Heart right ventricle (tissue), 16 donors: ENCODE measurements at places on chromosomes 5 and 9. TPM values are rescaled to one million over a fixed set of nuclear protein-coding genes. Genes with fewer than 3 reads are reported as not detected.

TMEM215 gene
- polyA plus RNA-seq = not detected

SLIT3 gene
- 2.8 TPM for polyA plus RNA-seq

NEUROG1 gene
- not detected for polyA plus RNA-seq

KIAA0825 gene
- polyA plus RNA-seq = 0.37 TPM

LVRN gene
- polyA plus RNA-seq = 1.0 TPM

DNA sequence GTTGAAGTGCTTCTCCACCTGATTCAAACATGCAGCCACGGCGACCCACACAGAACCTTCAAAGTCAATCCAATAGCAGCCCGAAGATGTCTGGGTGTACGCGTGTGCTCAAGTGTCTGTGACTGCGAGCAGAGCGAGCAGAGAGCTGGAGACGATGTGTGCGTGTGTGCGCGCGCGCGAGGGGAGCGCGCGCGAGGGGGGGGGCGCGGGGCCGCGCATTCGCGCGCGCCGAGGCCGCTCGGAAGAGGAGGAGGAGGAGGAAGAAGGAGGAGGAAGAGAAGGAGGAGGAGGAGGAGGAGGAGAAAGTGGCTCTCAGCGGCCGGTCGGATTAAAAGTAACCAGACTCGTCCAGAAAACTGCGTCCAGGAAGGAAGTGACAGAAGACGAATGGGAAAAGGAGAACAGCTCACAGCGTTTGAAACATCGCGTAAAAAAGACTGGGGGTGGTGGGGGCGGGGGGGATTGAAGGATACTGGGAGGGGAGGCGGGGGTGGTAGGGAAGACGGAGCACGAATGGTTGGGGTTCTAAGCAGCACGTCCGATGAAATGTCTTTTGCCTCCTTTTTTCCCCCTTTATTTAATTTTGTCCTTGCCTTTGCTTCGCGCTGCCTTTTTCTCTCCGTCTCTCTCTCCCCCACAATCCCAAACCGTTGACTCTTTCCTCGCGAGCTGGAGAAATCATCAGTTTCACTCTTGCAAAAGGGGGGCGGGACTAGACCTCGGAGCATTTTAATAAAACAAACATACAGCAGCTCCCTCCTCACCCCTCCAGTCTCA, at the start of gene MEF2C:
TSS of gene MEF2C (minus strand) at position 126 of the 777 bp plus-strand sequence. CDS start 59,396 bp downstream, outside the sequence.
- peak within 1 kb of the TSS; percentile 87 for H3K27ac ChIP-seq
- peaks cover 26% of the 10 kb centered on the region for H3K4me1 ChIP-seq
- DNase-seq = peak; percentile 90
- no peaks in the 10 kb centered on the region for H3K36me3 ChIP-seq
- H3K27me3 ChIP-seq = no peaks in the 10 kb centered on the region

GRCh38 chr5:69493396-69494133, 975 bp downstream of the OCLN start:
- peaks cover 18% of the 10 kb centered on the region for H3K27me3 ChIP-seq
- DNase-seq = peak; percentile 7
- peak overlapping the region; percentile 60 for H3K4me3 ChIP-seq
- no peaks in the 10 kb centered on the region for H3K36me3 ChIP-seq

DNA sequence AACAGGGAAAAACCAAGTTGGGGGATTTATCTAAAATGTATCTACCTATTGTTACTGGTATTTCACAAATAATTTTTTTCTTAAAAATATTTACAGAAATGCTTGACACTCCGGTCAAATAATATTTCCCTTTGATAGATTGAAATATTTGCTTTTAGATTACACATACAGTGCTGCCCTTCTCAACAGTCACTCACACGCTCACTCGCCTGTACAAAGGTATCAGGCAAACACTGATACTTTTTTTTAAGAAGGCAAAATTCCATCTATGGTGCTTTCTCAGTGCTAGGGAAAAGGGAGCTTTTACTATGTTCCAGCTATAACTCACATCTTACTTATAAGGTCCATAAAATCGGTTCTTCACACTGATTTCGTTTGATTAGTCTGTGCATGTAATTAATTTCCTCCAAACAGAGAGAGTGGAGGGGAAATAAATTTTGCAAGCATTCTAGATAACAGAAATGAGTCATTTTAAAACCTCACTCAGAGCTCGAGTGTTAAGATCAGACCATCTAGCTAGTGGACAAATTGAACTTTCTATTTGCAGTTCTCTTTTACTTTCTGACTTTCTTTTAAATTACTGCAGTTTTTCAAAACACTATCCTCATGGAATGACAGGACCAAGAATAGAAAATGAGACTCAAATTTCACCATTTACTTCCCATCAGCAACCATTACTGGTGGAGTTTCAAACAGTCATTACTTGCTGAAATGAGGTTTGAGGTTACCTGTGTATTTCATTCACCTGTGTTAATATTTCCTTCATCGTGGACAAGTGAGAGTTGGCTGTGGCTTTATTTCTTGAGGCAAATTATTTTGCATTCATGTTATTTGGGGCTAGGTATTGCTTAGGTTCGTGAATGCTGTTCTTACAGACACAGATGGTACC, 273.2 kb downstream of the RAB3C start:
- no peak overlapping the region for H3K4me3 ChIP-seq
- no peak overlapping the region for H3K27ac ChIP-seq
- H3K36me3 ChIP-seq = no peaks in the 10 kb centered on the region
- DNase-seq = no peak
- H3K4me1 ChIP-seq = no peaks in the 10 kb centered on the region

DNA sequence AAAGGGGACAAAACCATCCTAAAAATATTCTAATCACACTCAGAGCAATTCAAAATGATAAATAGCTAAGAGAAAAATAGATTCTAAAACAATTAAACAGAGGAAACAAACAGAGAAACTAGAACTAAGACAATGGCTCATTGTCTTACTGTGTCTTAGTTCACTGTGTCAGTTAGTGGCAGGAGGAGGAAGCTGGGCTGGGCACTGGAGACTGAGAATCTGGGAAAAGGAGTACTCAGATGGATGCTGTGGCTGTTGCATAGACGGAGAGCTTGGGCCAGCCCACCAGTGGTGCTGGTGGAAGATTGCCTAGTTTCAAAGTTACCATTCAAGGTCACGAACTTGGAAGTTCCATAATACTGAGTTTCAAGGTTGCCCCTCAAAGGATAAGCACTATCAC, 94.7 kb upstream of the IFNK start:
- no peaks in the 10 kb centered on the region for H3K36me3 ChIP-seq
- no peak overlapping the region for H3K4me3 ChIP-seq
- DNase-seq = no peak
- peaks cover 6% of the 10 kb centered on the region for H3K4me1 ChIP-seq

DNA sequence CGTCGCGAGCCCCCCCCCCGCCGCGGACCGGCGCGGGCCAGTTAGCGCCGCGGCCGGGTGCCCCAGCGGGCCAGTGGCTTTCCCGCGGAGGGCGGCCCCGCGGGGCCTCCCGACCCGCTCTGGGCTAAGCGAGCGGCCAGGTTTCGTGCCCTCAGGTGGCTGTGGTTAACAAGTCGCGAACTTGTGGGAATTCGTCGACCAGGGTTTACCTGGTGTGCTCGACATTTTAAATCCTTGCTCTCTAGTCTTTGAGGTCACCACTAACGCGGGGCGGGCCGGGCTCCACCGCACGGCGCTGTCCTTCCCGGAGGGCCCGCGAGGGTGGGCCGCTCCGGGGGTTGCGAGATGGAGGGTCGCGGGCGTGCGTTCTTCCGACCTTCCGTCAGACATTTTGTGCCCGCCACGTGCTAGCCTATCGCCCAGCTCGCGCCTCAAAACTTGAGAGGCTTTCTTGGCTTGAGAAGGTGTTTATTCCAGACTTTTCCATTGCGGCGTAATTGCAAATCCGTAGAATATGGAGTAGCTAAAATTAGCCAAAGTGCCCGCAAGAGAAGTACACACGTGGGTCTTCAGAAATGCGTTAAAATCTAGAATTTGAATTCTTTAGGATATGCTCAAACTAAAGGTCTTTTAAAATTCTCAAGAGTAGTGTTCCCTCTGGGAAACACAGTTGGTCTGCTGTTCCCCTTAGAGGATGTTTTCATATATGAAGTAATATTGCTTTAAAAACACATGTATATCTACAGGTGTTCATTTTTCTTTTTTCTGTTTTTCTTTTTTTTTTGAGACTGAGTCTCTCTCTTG, 2.1 kb downstream of the ANP32B start:
- H3K4me1 ChIP-seq = peaks cover 51% of the 10 kb centered on the region
- no peaks in the 10 kb centered on the region for H3K36me3 ChIP-seq
- peak overlapping the region; percentile 98 for H3K27ac ChIP-seq
- no peak for DNase-seq
- H3K27me3 ChIP-seq = no peaks in the 10 kb centered on the region

GRCh38 chr9:14482856-14483255, 168.9 kb upstream of the NFIB start:
- H3K27me3 ChIP-seq = no peaks in the 10 kb centered on the region
- H3K4me1 ChIP-seq = no peaks in the 10 kb centered on the region
- no peak for DNase-seq
- H3K36me3 ChIP-seq = no peaks in the 10 kb centered on the region
- H3K4me3 ChIP-seq = no peak overlapping the region
- no peak overlapping the region for H3K27ac ChIP-seq

GRCh38 chr5:17302106-17302505, 84.7 kb downstream of the BASP1 start:
- no peak for DNase-seq
- no peak overlapping the region for H3K27ac ChIP-seq
- no peaks in the 10 kb centered on the region for H3K36me3 ChIP-seq

GRCh38 chr5:74401281-74401945, 239.1 kb downstream of the ENC1 start:
- no peaks in the 10 kb centered on the region for H3K27me3 ChIP-seq
- DNase-seq = no peak
- peaks cover 9% of the 10 kb centered on the region for H3K4me1 ChIP-seq
- no peak overlapping the region for H3K4me3 ChIP-seq
- H3K27ac ChIP-seq = no peak overlapping the region

- DNase-seq = no peak
- H3K36me3 ChIP-seq = no peaks in the 10 kb centered on the region
- no peak overlapping the region for H3K27ac ChIP-seq
- H3K4me3 ChIP-seq = no peak overlapping the region
Measured at GRCh38 chr5:133739181-133739780, 126.9 kb upstream of the FSTL4 start.

DNA sequence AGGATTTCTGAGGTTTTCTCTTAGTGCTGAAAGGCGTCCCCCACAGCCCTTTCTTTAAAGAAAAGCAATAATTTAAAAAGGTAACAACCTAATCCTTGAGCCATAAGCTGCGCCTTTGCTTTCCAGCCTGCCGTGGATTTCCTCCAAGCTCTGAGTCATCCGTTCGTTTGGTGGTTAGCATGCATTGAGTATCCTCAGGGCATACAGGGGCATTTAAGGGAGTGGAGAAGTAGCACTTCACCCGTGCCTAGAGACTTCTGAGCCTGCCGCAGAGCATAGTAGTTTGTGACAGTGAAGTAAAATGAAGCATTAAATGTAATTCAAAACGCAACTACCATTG, 892 bp upstream of the TNC start:
- no peak for DNase-seq
- no peak overlapping the region for H3K4me3 ChIP-seq
- H3K4me1 ChIP-seq = peaks cover 21% of the 10 kb centered on the region
- peak overlapping the region; percentile 33 for H3K27ac ChIP-seq
- H3K27me3 ChIP-seq = peaks cover 62% of the 10 kb centered on the region

DNA sequence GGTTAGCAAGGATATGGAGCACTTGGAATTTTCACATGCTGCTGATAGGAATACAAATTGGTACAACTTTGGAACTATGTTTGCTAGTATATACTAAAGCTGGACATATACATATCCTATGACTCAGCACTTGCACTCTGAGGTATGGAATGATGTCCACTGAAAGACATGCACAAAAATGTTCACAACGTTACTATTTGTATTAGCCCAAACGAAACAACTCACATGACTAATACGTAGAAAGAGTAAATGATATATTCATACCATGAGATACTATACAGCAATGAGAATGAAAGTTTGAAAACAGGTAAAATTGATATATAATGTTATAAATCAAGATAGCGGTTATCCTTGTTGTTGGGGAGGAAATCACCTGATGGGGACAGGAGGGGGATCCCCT, 45.5 kb upstream of the CDC42SE2 start:
- no peak overlapping the region for H3K27ac ChIP-seq
- no peaks in the 10 kb centered on the region for H3K4me1 ChIP-seq
- DNase-seq = no peak
- no peaks in the 10 kb centered on the region for H3K36me3 ChIP-seq
- H3K4me3 ChIP-seq = no peak overlapping the region
- no peaks in the 10 kb centered on the region for H3K27me3 ChIP-seq

DNA sequence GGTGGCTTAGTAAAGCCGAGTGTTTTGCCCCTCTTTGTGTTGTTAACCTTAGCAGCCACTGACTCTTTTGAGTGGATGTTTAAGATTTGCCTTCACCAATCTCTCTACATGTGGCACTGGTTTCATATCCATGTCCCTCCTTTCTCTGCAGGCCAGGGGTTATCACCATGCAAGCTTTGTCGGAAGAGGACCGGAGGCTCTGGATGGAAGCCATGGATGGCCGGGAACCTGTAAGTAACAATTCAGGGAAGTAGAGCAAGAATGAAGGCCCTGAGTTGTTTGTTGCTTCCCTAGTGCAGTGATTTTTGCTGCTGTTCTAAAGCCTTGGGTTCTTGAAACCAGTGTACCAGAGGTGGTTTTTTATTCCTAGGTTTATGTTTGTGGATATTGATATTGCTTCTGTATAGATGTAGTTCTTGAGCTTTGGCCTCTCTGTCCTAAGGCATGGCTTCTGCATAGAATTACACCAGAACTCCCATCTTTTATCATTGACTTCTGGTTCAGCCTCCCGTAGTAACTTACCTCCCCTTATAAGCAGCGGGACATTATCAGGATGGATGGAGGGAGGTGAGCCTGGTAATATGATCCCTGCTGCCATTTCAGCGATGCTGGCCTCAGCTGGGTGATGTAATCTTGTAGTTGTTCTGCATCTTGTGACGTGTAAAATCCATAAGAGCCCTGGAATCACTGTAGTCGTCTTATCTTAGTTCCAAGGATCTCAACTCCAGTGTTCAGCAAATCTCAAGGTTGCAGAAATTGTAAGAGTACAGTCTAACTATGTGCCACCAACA, 161.9 kb downstream of the ARHGAP26 start:
- H3K4me3 ChIP-seq = no peak overlapping the region

DNA sequence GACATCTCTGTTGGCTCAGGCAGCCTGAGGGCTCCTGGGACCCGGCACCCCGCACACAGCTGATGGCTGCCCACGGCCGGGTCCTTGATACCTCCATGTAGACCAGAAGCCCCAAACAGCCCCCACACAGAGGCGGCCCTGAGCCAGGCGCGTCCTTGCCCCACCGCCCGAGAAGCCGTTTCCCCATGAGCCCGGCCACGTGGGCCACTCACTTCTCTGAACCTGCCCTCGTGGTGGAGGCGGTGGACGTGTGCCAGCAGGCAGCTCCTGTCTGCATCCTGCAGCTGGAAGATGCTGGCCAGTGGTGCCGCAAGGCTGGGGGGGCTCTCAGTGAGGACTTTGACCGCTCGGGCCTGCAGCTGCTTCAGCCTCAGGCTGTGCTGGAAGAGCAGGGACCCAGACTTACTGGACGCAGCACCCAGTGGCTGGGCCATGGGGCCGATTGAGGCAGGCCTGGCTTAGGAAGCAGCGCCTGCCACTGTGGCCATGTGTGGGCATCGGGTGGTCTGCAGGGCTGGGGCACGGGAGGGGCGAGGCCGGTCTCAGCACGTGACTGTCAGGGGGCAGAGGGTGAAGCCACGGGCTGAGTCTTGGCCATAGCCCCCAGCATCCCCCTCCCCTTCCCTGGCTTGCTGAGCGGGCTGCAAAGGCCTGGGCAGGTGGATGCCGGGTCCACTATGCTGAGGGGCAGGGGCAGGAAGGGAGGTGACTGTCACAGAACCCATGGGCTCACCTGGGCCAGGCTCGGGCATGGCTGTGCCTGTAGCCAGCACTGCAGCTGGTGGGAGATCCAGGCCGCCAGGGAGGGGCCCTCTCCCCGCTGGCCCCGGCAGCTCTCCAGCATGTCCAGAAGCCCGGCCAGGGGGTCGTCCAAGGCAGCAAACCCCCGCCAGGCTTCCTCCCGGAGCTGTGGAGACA, 50.0 kb downstream of the EXD3 start:
- no peaks in the 10 kb centered on the region for H3K27me3 ChIP-seq
- peaks cover 19% of the 10 kb centered on the region for H3K36me3 ChIP-seq
- DNase-seq = no peak
